ENCODE measurements at places on chromosomes 6 and 20.

DNA sequence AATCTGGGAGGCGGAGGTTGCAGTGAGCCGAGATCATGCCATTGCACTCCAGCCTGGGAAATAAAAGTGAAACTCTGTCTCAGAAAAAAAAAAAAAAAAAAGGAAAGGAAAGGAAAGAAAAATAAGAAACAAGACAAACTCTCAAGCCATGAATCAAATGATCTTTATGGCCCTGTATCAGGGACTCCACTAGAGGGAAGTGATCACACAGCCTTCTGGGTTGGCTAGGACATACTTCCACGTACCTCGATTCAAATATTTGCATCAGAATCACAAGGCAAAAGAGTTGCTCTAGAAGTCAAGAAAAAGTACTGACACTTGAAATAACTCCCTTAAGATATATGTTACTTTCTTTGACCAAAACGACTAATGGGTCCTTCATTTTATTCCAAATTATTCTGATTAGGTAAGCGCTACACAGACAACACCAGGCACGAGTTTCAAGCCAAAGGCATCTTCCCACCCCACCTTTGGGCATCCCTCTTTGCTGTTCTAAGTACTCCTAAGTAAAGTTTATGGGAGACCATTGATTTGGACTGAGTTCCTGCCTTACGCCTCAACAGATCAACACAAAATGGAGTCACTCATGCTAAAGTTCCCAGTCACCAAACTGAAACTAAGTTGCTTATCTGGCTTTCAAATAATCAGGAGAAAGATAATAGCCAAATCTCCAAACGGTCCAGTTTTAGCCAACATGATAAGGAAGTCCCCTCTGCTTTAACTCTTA lies 77.5 kb upstream of the NT5E start:
- no peak for DNase-seq

- DNase-seq: no peak
These were observed 11.4 kb upstream of the MDFI start for GRCh38 chr6:41626917-41627316.

DNA sequence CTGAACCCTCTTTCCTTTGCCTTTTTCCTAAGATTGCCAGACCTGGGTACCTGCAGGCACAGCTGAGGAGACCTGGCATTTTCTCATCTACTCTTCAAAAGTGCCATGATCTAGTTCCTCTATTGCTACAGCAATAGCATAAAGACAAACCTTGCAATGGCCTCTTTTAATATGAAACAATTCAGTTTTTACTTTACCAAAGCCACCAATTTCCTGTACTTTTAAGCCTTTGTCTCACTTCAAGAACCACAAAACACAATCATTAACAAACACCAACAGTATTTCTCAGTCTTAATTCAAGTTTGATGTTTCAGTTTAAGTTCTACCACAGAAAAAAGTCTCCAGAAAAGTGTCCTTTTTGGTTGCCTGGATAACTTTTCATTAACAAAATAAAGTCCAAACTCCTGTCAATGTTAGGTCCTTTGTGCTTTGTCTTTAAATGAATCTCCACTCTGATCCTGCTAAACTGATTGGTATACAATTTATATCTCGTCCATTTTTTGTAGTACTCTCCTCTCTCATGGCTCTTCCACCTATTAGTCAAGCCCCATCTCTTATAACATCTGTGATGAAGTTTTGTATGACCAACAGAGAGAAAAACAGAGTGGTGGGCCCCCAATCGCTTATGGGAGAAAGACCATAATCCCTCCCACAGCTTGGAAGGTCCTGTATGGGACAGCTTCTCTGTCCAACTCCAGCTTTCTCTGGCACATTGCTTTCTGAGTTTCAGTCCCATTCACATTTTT lies 50.5 kb upstream of the THEMIS start:
- no peak for DNase-seq

DNA sequence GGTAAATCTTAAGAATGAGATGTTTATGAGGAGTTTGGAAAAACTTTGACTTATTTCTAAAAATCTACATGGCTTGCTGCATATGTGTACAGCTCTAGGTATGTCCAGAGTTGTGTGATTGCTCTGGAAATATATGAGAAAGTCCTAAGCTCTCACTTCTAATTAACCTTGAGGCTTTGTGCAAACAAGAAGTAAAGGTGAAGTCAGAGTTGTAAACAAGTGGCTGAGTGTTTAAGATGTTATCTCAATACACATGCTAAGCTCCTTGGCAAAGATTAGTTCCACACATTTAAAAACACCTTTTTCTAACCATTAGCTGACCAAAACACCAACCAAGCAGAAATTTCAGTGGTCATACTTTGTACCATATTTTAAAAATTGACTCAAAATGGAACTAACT lies 684.2 kb downstream of the HTR1B start:
- no peak for DNase-seq

- DNase-seq: no peak
These were observed 173.5 kb downstream of the SLC35F1 start for GRCh38 chr6:118080547-118080946.

DNA sequence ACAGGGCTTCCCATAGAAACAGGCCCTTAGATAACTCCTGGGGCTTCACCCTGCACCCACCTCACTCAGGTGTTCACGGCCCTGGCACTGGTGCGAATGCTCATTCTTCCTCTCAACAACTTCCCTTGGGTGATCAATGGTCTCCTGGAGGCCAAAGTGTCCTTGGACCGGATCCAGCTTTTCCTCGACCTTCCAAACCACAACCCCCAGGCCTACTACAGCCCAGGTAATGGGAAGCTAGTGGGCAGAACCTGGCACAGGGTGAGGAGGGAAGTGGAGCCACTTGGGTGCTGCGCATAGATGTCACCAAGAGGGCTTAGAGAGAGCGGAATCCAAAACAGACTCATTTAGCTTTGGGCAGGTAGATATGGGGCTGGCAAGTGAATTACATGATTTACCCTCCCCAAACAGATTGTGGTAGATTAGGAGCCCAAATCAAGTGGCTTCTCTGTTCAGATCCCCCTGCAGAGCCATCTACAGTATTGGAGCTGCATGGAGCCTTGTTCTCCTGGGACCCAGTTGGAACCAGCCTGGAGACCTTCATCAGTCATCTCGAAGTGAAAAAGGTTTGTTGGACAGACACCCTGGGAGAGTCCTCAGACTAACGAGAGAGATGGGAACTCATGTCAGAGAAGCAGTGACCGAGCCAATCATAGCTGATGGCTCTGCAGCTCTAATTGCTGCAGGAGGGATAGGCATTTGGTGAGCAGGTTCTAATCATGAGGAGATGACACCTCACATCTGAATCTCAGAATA lies 8.5 kb downstream of the ABCC10 start:
- no peak for DNase-seq

GRCh38 chr20:50746138-50746940 lies 15.0 kb downstream of the PARD6B start:
- DNase-seq: no peak
